ENCODE measurements at places on chromosomes 1 and 21.

- DNase-seq = no peak
Observed at GRCh38 chr1:36446746-36447145, 3.5 kb downstream of the OSCP1 start.

DNA sequence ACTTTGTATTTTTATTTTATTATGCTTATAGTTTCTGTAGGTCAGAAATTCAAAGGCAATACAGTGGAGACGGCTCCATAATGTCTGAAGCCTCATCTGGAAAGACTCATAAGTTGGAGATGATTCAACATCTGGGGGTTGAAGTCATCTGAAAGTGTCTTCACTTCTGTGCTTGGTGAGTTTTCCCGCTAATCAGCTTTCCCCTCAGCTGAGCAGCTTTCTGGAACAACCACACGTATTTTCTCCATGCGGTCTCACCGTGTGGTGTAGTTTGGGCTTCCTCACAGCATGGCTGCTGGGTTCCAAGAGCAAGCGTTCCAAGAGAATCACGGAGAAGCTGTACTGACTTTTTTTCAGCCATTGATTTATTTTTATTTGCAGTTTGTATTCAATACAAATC, 7.6 kb upstream of the DDI2 start:
- DNase-seq = no peak

DNA sequence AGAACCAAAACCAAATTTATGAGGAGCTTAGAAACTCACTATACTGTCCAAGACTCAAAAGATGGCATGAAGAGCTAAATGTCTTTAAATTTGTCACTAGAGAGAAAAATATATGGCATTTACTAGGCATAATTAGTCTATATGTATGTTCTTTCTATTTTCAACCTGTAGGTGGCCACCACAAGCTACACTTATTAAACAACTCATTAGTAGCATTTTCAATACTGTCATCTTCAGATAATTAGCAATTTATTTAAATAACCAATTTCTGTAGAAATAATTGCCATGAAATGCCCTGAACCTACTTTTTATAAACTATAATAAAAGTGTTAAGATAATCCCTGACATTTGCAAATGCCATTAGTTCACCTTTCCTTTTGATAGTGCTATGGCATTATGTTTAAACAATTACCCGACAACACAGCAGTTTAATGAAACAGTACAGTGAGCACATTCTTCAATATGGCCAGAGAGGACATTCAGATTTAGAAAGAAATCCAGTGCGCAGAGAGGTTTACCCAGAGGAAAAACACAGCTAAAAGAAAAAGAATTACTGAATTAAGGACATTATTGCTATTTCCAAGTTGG, 522.5 kb downstream of the PTBP2 start:
- no peak for DNase-seq

- no peak for DNase-seq
Observed at GRCh38 chr1:88327391-88328267, 356.4 kb upstream of the PKN2 start.

- DNase-seq = no peak
Observed at GRCh38 chr1:230268371-230269170, 157.6 kb downstream of the PGBD5 start.

GRCh38 chr1:11984121-11984520, 3.9 kb downstream of the MFN2 start:
- no peak for DNase-seq
